Ammon's horn (tissue), 1 donor: ENCODE measurements at places on chromosomes 12 and 14.

GRCh38 chr14:104178279-104178678 lies 39.9 kb downstream of the KIF26A start:
- DNase-seq: no peak

DNA sequence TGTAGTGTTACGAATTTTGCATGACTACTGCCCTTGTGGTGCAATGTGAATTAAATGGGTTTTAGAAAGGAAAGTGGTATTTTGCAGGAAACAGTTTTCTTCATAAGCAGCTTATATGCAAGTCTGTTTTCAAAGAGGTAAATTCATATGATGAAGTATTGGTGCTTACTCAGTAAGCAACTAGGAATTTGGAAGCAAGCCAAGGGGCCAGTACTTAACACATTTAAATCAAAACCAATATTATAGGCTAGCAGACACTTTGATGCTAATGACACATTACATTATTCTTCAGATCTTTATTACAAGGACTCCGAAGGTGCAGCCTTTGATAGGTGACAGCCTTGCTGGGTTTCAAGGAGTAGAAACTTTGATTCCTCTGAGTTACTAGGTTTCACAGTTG lies 23.1 kb downstream of the MGAT4C start:
- DNase-seq: no peak

DNA sequence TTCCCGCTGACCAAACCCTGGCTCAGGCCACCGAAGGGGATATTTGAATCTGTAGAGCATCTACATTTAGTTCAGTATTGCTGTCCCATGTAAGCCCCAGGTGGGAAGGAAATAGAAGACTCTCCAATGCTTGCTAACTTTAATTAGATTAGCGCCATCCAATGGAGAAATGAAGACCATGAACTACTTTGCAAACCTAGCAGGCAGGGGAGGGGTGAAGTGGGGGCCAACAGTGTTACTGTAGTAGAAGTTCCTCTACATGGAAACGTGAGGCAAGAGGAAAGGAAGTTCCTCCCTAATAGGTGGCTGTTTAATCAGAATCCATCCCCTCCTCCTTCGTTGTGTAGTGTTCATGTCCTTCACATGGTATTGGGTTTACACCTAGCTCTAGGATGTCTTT lies 9.3 kb upstream of the DENND5B start:
- no peak for DNase-seq

DNA sequence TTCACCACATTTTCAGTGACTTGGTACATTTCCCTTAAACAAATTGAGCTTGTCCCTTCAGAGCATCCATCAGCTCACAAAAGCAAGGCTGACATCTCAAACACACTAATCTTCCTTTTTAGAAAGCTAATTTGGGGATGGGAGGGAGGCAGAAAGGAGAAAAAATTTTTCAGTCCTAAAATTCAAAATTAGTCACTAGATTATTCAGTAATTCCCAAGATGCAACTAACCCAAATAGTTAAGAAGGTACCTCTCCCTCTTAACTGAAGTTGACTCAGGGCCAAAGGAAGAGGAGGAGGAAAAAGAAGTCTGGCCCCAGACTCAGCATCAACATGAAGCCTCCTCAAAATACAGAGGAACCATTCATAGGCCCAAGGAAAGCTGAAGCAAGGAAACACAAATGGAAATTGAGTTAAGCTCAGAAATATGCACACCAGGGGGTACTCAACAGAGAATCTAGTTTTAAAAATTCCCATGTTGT lies 21.7 kb downstream of the CBX5 start:
- DNase-seq: peak; percentile 36

DNA sequence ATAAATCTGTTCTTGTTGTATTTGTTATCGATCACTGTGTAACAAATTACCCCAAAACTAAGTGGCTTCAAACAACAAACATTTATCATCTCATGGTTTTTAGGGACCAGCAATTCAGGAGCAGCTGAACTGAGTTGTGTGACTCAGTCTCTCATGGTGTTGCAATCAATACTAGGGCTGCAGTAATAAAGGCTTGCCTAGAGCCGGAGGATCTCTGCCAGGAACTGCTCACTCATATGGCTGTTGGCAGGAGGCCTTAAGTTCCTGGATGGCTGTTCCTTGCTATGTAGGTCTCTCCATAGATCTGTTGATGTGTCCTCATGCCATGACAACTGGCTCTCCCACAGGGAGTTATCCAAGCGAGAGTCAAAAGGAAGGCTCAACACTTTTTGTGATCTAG lies 3.8 kb upstream of the PSMC6 start:
- peak; percentile 12 for DNase-seq

DNA sequence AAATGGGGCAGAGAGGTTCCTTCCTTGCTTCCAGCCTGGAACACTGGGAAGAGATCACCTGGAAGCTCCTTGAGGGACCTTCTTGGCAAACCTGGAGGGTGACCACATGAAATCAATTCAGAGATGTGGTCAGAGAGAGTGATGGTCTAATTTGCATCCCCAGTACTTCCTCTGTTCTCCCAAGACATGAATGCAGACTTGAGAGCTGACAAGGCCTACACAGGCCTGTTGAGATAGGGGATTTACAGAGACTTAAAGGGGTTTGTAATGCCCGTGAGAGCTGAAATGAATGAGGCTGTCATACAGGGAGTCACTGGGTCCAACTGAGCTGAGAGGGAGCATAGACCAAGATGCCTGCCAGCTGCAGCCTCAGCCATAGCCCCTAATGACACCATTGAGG lies 45.1 kb downstream of the TMX1 start:
- no peak for DNase-seq

GRCh38 chr12:121138284-121138683 lies 5.6 kb downstream of the P2RX7 start:
- no peak for DNase-seq

- DNase-seq: no peak
Measured at GRCh38 chr14:83975435-83975834, 1554.5 kb upstream of the FLRT2 start.

DNA sequence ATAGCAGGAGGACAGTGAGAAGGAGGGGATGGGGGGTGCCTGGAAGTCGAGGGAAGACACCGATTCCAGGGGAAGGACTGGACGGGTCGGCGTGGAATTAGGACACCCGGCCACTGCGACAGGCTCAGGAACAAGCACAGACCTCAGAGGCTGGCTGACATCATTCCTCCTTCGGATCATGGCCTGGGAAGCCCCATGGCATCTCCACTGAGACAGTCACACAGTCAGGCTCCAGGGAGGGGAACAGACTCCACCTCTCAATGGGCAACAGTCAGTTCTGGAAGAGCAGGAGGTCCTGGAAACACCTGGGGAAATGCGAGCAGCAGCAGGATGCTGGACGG lies 67.9 kb upstream of the FBRSL1 start:
- DNase-seq: no peak

- DNase-seq: no peak
Measured at GRCh38 chr12:71155225-71155624, 2.6 kb downstream of the TSPAN8 start.

DNA sequence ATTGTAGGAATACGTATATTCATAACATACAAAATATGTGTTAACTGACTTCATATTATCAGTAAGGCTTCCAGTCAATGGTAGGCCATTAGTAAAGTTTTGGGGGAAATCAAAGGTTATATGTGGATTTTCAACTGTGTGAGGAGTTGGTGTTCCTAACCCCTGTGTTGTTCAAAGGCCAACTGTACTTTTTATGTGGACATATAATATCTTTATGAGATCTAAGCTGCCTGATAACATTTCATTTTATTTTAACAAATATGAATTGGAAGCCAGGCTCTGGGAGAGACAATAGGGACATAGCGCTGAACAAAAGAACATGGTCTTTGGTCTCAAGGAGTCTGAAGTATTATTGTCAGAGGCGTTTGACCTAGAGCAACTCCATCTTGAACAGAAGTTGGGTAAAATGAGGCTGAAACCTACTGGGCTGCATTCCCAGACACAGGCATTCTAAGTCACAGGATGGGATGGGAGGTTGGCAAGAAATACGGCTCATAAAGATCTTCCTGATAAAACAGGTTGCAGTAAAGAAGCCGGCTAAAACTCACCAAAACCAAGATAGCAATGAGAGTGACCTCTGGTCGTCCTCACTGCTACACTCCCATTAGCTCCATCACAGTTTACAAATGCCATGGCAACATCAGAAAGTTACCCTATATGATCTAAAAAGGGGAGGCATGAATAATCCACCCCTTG lies 147.2 kb downstream of the KSR2 start:
- no peak for DNase-seq

GRCh38 chr12:85509081-85509856 lies 229.2 kb downstream of the ALX1 start:
- no peak for DNase-seq

GRCh38 chr14:76268047-76268431 lies 107.9 kb upstream of the ESRRB start:
- no peak for DNase-seq

- DNase-seq: no peak
Measured at GRCh38 chr12:129028844-129029243, 175.6 kb downstream of the GLT1D1 start.

DNA sequence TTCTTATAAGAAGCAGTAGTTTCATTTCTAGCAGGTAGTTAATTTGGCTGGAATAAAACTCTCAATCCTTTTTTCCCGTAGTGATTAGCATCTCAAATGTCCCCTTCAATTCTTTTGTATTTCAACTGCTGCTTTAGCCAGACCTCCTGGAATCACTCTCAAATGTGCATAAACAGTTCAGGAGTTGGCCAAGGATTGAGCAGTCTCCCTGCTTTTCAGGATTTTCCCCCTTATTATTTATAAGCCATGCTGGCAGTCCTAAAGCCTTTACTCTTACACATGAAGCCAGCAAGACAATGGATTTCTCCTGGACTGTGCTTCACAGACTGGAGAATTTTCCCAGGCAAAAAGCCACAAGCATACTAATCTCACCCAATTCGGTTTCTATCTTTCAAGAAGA lies 950.1 kb downstream of the VRK1 start:
- no peak for DNase-seq

DNA sequence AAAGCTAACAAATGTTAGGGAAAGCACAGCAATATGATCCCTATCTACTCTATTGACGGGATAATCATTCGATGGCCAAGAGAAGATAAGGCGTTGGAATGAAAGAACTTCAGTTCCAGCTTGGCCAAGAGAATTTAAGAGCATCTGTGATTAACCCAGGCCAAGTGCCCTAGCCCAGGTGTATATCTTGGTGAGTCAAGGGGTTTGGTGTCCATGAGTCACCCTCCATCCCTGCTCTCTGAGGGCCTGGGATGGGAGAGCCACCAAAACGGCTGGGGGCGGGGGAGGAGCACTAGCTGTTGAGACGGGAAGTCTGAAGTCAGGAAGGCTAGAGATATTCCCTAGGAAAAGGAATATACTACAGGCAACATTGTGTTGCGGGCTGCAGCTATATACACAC lies 13.0 kb downstream of the TBPL2 start:
- no peak for DNase-seq

DNA sequence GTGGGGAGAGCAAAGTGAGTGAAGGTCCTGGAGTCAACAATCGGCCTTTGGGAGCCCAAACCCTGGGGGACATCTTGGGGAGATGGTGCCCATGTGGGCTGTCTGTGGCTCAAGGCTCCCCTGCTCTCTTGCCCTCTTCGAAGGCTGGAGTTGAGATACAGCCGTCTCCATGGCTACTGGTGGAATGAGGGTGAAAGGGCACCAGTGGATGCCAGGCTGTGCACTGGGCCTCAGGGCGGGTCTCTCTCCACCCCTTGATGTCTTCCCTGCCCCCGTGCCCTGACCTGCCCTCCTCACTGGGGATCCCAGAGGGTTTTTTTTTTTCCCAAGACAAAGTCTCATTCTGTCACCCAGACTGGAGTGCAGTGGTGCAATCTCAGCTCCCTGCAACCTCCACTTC lies 2.0 kb upstream of the ANKRD9 start:
- DNase-seq: no peak

DNA sequence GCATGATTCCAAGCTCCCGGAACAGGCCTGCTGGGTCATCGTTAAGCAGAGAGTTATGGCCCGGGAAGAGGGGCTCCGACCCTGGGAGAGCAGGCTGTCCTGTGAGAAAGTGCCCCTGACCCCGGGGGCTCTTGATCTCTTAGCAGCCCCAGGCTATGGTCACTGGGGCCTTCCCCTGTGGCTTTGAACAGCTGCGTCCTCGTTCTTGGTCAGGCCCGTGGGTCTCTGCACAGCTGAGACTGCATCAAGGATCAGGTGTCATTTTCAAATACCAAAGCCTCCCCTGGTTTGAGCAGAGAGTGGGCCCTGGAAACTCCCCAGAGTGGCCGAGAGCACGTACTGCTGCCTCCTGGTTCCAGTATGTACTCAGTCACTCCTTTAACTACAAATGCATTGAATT lies 114.8 kb downstream of the ESRRB start:
- DNase-seq: no peak

DNA sequence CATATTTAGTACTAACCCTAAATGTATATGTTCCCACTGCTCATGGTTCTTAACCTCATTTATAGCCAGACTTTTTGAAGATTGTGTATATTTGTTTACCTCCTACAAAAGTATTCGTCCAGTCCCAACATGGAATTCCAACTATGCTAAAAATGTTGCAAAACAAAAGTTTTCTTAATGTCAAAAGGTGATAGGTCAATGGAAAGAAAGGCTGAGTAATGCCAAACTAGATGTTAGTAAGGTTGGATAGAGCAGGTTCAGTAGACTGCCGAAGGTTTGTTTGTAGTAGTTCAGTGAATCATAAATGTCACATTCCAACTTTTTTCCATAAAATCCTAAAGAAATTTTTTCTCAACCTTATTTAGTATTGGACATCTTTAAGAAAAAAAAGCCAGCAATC lies 874.5 kb downstream of the FLRT2 start:
- DNase-seq: no peak

GRCh38 chr12:113277511-113277910 lies 56.2 kb downstream of the TPCN1 start:
- no peak for DNase-seq

GRCh38 chr14:92783813-92784431 lies 10.2 kb upstream of the GOLGA5 start:
- DNase-seq: peak; percentile 62

GRCh38 chr12:47321436-47321835 lies 241.7 kb upstream of the AMIGO2 start:
- no peak for DNase-seq

GRCh38 chr14:72651081-72651480 lies 242.8 kb downstream of the DPF3 start:
- no peak for DNase-seq
